ENCODE measurements at places on chromosomes 1 and 21.
A peak's percentile ranks its signal among the peaks of the same experiment; 100 is the strongest.

DNA sequence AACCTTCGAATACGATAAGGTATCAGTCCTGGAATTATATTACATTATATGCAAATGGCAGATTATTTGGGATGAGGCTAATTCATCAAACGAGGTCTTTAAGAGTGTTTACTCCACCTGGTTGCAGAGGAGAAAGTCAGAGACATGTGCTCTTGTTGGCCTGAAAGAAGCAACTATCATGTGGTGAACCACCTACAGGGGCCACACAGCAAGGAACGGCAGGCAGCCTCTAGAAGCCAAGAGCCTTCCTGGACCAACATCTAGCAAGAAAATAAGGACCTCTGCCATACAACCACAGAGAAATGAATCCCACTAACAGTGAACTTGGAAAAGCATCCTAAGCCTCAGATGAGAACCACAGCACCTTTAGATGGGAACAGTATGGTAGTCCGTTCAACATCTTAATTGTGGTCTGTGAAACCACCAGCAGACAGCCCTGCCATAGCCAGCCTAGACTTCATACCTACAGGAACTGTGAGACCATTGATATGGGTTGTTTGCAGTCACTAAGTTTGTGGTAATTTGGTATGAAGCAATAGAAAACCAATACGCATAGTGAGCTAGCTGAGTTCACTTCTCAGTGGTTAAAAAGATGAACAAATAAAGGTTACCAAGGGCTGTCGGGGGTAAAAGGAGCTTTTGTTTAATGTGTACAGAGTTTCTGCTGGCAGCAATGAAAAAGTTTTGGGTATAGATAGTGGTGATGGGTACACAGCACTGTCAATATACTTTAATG, 345.7 kb upstream of the RUNX1 start:
- DNase-seq: no peak

GRCh38 chr1:229231754-229232119, 39.2 kb upstream of the RAB4A start:
- peak; percentile 80 for DNase-seq

DNA sequence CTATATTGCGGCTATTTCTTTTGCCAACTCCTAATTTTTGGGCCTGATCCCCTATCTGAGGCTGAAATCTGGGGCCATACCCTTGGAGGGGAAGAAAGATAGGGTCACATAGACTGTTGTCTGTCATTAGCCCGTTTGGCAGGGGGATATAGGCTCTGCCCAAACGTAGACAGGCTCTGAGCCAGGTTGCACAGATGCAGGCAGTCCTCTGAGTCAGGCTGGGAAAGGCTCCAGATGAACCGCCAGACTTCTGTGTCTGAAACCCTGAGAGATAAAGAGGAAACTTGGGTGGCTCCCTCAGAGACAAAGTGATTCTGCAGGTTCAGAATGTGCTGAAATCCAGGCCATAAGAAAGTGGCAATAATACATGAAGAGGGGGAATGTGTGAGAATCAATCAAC, 4.0 kb upstream of the CAP1 start:
- no peak for DNase-seq

GRCh38 chr21:27024301-27024700, 57.4 kb upstream of the ADAMTS5 start:
- DNase-seq: no peak

GRCh38 chr1:38786040-38786436, 73.5 kb downstream of the RRAGC start:
- no peak for DNase-seq

- DNase-seq: peak; percentile 66
Measured at GRCh38 chr1:235093013-235093695, 35.5 kb downstream of the TOMM20 start.

- DNase-seq: no peak
Measured at GRCh38 chr1:66401244-66401643, 132.7 kb upstream of the SGIP1 start.

GRCh38 chr1:87506147-87506546, 177.5 kb downstream of the LMO4 start:
- no peak for DNase-seq
